Activated T-cell treated with anti-CD3 and anti-CD28 coated beads for 1 hour (primary cell): ENCODE measurements at places on chromosomes 11 and 22.

GRCh38 chr11:114890038-114890437, 211.7 kb downstream of the NXPE2 start:
- DNase-seq: no peak

DNA sequence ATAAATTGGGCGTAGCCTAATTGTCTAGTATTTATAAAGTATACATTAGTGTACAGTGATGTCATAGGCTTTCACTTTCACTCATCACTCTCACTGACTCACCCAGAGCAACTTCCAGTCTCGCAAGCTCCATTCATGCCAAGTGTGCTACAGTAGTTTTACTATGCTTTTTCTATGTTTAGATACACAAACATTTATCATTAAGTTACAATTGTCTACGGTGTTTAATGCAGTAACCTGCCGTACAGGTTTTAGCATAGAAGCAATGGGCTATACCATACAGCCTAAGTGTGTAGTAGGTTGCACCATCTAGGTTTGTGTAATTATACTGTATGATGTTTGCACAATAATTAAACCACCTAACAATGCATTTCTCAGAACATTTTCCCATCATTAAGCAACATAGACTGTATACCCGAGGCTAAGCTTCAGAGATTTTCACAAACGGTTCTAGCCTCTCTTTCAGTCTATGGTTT, 17.5 kb downstream of the OR9G1 start:
- DNase-seq: no peak

DNA sequence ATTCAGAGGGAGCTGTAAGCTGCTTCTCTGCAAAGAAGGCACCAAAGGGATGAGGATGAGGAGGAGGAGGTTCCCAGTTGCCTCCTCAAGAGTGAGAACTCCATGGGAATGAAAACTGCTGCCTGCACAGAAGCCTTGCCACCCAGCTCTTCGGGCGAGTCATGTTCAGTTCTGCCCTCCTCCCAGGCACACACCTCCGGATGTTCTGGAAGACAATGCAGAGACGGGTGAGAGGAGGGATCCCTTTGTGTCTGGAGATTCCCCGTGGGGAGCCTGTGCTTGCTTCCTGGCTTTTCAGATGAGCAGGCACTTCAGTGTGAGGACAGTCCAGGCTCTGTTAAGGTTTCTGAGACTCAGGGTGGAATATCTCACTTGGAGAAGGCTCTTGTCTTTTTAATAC, 295.6 kb downstream of the DDX10 start:
- no peak for DNase-seq

DNA sequence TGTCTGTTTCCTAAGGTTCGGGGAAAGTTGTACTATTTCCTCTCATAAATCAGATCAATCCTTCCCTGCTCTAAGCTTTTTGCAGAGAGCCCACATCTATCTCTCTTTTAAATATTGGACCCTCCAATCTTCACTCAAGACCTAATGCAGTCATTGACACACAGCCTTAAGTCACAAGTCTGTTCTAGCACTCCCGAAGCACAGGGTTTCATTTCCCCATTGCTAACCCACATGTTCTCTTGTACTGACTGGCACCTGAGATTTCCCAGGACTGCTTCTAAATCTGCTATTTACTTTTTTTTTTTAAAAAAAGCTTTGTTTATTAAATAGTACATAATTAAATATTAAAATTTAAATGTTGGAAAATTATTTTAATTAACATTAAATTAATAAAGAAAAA, 674.7 kb downstream of the TBC1D22A start:
- DNase-seq: no peak

GRCh38 chr22:37242395-37242918, 1.6 kb downstream of the RAC2 start:
- peak; percentile 83 for DNase-seq

DNA sequence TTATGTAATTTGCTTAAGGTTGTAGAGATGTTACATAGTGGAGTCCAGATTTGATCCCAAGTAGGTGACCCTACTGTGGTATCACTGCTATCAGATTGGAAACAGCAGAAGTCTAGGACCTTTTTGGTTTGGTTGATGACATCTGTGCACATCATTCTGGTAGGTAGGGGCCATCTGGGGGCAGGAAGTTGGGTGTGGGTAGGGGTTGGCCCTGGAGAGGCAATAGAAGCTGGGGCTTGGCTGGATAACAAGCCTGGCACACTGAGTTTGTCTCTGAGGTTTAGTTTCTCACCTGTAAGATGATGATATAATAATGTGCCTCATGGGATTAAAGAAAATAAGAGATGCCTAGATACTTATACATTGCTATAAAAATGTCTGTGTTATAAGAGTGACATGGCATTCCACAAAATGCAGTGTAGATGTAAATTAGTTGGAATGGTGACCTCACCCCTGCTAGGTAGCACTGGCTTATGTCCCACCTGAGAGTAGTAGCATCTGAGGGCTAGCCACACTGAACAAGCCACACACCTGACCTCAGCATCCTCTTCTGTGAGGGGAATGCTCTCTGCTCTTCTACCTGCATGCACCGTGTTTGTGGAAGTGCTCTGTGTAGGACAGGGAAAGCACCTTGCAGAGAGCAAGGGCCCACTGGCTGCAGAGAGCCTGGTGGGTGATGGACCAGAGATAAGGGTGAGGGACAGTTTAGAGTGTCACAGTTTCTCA, 36.9 kb downstream of the PTPRJ start:
- no peak for DNase-seq

DNA sequence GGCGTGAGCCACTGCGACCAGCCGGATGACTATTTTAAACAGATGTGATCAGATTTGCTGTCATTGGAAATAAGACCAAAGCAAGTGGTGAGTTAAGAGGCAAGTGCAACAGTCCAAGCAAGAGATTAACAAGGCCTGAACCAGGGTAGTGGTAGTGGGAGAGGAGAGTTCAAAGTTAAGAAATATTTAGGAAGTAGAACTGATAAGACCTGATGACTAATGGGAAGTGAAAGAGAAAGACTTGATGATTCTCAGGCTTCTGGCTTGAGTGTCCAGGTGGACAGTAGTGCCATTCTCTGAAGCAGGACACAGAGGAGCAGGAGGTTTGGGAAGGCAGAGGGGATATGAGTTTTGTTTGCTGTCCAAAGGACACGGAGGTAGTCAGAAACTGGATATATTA, 7.2 kb downstream of the NDUFC2 start:
- no peak for DNase-seq

DNA sequence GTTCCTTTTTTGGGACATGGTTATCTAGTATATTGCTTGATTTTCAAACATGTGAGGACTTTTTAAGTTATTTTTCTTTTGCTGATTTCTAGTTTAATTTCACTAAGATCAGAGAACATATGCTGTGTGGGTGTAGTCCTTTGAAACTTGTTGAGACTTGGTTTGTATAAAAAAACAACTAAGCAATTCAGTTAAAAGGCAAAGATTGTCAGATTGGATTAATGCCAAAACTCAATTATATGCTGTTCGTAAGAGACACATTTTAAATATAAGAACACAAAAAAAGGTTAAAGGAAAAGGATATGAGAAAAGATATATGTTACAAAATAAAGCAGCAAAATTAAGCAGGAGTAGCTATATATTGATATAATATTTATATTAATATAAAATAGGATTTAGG, 17.8 kb upstream of the RRM1 start:
- no peak for DNase-seq

DNA sequence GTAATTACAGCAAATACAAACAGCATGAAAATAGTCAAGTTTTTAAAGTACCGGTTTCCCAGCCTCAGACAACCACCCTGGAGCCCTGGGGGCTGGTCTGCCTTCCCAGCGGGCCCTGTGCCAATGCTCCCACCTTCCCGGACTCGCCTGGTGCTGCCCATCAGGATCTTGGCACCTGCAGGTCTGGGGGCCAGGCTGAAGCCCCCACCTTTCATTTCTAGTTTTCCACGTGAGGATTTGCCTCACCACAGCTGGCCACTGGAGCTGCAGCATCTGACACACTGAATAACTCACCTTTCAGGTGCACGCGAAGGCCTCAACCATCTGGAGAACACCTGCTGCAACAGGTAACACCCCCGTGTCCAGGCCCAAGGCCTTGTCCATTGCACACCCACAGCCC, 108.7 kb upstream of the THY1 start:
- no peak for DNase-seq

DNA sequence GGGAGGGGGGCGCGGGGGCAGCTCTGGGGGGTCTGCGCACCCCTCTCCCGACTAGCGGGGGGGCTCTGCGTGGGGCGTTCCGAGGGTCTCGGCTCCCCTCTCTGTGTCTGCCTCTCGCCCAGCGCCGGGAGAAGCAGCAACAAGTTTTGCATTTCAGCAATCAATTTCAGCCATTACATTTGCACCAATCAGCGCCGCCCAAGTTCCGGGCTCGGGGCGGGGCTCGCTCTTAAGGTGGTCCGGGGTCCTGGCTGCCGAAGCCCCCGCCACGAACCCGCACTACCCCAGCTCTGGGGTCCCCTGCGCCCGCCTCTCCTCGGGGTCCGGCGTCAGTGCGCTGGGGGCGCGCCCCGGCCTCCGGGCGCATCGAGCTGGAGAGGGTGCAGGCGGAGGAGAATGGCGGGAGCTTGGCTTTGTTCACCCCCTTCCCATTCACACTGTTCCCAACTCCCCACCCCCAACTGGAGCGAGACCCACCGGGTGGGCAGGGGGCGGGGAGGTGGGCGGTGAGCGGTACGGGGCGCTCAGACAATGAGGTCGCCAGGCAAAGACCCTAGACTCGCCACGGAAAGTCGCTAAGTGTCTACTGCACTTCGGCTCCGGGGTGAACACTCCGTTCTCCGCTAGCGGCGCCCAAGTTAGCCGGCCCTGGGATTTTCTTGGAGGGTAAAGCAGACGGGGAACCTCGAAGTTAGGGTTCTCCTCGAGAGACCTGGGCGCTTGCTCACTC, at the start of gene MN1:
TSS of gene MN1 (minus strand) at position 141 of the 730 bp plus-strand sequence. CDS start 1,213 bp downstream, outside the sequence.
- peak; percentile 47 for DNase-seq

GRCh38 chr11:64268025-64268892, 16.2 kb downstream of the BAD start:
- DNase-seq: no peak

- DNase-seq: no peak
Observed at GRCh38 chr22:19231986-19232385, 53.5 kb upstream of the SLC25A1 start.
